ENCODE measurements at places on chromosomes 12 and 14. TPM values are rescaled to one million over a fixed set of nuclear protein-coding genes. Genes with fewer than 3 reads are reported as not detected.

FZD10 gene
- polyA plus RNA-seq, result 0.35 TPM

SVOP gene
- not detected for polyA plus RNA-seq

ADCY6 gene
- polyA plus RNA-seq, result 19.0 TPM

CCDC38 gene
- not detected for polyA plus RNA-seq

DAO gene
- polyA plus RNA-seq, result 0.41 TPM

LRP6 gene
- 17.1 TPM for polyA plus RNA-seq

STON2 gene
- 3.4 TPM for polyA plus RNA-seq

NRIP2 gene
- polyA plus RNA-seq, result 0.30 TPM

DYNC1H1 gene
- 141 TPM for polyA plus RNA-seq

ALX1 gene
- 5.7 TPM for polyA plus RNA-seq

TRAF3 gene
- polyA plus RNA-seq, result 8.0 TPM

CCDC60 gene
- polyA plus RNA-seq, result not detected

OTOGL gene
- not detected for polyA plus RNA-seq

RASAL1 gene
- polyA plus RNA-seq, result 0.22 TPM

JKAMP gene
- 69.9 TPM for polyA plus RNA-seq

ADAM21 gene
- polyA plus RNA-seq, result 1.1 TPM

KRT6A gene
- 0.54 TPM for polyA plus RNA-seq

All from hepatocyte (in vitro differentiated cells).